NCI-H345 (cell line): ENCODE measurements at places on chromosomes 7 and 10.
A peak's percentile ranks its signal among the peaks of the same experiment; 100 is the strongest.

DNA sequence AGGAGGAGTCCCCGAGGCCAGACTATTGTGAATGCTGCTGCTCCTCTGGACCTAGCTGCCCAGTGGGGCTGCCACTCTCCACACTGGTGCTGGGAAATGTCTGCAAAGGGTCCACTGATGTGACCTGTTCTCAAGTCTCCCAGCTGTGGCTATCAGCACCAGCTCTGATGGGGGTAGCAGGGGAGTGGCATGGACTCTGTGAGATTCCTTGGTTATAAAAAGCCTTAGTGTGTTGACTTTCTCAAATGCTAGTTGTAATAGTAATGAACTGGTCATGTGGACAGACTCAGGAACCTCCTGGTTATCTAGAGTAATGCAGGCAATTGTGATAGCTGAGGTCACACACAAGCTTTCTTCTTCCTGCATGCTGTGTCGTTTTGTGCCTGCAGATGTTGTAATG is 34.1 kb upstream of the ARMC3 start:
- DNase-seq, result no peak

GRCh38 chr10:78388331-78389050 is 354.8 kb downstream of the RPS24 start:
- no peak for DNase-seq

DNA sequence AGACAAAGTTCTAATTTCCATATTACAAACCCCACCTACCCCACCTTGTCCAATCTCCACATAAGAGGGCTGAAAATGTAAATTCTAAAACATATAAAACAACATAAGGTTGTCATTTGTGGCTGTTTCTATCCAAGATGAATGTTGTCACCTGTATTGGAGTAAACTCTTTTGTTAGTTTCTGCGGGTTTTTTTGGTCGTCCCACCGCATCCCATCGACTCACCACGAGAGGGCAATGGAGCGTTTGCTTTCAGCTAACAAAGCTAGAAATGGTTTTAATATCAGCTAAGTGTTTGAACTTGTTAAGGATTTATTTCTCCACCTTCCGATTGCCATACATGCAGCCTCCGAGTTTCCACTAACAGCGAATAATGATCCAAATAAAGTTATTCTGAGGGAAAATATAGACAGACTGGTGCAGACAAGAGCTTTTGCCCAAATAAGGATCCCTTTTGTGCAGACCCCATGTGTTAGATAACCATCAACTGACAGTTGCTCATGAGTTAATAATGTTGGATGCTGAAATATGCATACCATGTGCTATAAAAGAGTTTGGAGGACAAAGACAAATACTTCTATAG is 137.2 kb downstream of the ARID5B start:
- peak; percentile 27 for DNase-seq

GRCh38 chr7:132080467-132080866 is 495.8 kb downstream of the PLXNA4 start:
- no peak for DNase-seq

GRCh38 chr10:33353853-33354252 is 19.4 kb upstream of the NRP1 start:
- no peak for DNase-seq

- no peak for DNase-seq
These were observed 12.5 kb downstream of the AKR1B1 start for GRCh38 chr7:134446446-134446845.

DNA sequence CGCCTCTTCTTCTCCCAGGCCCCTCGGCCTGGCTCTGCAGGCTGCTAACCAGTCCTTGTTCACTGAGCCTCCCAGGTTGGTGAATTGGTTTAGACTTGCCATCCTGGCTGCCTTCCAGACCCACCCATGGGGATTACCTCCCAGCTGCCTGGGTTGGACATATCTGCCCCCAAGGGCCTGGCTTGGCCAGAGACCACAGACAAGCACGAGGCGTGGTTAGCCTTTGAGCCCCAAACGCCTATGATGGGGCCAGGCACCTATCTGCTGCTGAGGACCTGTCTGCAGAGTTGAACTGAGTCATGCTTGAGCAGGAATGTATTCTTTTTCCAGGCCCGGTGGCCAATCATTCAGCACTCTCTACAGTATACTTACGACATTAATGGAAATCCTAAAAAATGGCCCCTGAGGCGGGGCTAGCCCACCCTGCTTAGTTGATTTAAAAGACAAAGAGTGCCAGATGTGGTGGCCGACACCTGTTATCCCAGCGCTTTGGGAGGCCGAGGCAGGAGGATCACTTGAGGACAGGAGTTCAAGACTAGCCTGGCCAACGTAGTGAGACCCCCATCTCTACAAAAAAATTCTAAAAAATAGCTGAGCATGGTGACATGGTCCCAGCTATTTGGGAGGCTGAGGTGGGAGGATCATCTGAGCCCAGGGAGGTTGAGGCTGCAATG is 361.5 kb downstream of the FRMD4A start:
- DNase-seq, result no peak
